ENCODE measurements at places on chromosomes 6 and 20. TPM values are rescaled to one million over a fixed set of nuclear protein-coding genes. Genes with fewer than 3 reads are reported as not detected.
A peak's percentile ranks its signal among the peaks of the same experiment; 100 is the strongest.

The GRM4 gene
- polyA plus RNA-seq: 0.03 TPM

The ZC3H12D gene
- 0.02 TPM for polyA plus RNA-seq

The HAO1 gene
- polyA plus RNA-seq: not detected

The GSTA3 gene
- polyA plus RNA-seq: not detected

The GPSM3 gene
- 19.1 TPM for polyA plus RNA-seq

The KIF3B gene
- polyA plus RNA-seq: 8.0 TPM

The SOX18 gene
- 0.04 TPM for polyA plus RNA-seq

The PBOV1 gene
- polyA plus RNA-seq: not detected

GRCh38 chr6:170480050-170480692 lies 72.9 kb downstream of the PSMB1 start:
- no peak for DNase-seq

GRCh38 chr20:5718896-5719595 lies 31.2 kb upstream of the SHLD1 start:
- no peak for DNase-seq

DNA sequence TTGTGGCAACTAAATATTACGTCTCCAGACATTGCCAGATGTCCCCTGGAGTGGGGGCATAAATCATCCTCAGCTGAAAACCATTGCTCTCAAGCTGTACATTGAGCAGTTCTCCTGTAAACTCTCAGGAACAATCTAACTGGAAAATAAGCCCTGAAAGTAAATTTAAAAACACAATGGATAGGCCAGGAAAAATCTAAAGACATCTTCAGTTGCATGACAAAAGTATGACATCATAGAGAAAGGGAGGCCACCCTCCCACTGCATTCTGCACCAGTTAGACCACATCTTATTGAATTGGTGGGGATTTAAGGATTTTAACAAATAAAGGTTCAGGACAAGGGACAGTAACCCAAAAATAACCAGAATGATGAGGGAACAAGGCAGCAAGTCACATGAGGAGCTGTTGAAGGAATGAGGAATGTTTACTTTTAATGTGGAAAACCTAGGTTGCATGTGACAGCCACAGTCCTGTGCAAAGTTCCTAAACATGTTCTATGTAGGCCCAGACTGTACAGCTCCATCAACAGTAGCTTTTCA lies 5.3 kb downstream of the PLA2G7 start:
- DNase-seq: no peak

GRCh38 chr6:161227004-161227960 lies 46.6 kb downstream of the AGPAT4 start:
- no peak for DNase-seq

GRCh38 chr6:3022765-3023662 lies 23.3 kb downstream of the NQO2 start:
- no peak for DNase-seq

- no peak for DNase-seq
Measured at GRCh38 chr6:85640821-85641220, 1.9 kb downstream of the SYNCRIP start.

- DNase-seq: no peak
Measured at GRCh38 chr6:130037207-130037811, 18.9 kb downstream of the L3MBTL3 start.

DNA sequence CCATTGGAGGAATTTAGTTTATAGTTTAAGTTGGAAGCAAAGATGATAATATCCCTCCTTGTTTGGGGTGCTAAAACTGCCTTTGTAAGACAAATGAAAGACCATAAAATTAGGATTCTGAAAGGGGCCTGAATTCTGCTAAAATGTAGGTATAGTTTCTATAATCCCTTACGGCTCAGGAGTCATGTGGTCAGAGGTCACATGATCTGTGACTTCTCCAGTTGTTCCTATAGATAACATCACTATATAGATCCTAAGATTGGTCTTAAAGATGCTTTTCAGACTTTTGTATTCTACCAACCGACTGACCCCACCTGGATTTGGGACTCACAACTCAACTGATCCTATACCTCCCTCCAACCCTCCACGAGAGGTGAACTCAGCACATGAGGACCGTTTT lies 36.6 kb downstream of the ZNF311 start:
- DNase-seq: no peak

- no peak for DNase-seq
Measured at GRCh38 chr6:34143196-34143883, 2.5 kb downstream of the GRM4 start.

GRCh38 chr6:53369876-53370515 lies 21.2 kb upstream of the ELOVL5 start:
- no peak for DNase-seq

DNA sequence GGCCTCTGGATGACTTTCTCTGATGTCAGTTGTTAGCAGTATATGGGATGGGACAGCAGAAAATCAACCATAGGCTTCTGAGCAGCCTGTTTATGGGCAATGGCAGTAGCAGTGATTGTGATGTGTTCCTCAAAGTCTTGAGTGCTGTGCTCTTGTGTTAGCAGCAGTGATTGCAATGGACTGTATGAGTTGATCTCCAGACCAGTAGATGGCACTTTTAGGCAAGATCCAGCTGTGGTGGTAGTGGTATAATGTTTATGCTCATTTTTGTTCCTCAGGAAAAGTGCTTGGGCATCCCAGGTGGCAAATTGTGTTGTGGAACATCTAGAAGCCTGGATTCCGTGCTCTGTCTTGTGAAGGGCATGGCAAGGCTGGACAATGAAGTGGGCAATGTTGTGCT lies 181.6 kb upstream of the SYNCRIP start:
- DNase-seq: no peak

DNA sequence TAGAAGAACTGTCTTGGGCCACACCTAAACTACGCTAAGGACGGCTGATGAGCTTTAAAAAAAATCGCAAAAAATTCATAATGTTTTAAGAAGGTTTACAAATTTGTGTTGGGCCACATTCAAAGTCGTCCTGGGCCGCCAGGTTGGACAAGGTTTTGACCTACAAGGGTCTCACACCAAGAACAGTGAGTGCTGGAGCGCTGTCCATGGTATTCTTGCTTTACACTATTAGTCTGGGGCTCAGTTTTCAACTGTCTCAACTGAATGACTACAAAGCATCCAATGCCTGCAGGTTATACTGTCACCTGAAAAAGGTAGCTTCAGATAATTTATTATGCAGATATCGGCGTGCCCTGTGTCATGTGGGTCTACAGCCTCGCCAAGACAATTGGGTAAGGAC lies 3.7 kb upstream of the FAXC start:
- no peak for DNase-seq

- DNase-seq: no peak
Measured at GRCh38 chr6:36128793-36129192, 1.5 kb upstream of the MAPK13 start.

DNA sequence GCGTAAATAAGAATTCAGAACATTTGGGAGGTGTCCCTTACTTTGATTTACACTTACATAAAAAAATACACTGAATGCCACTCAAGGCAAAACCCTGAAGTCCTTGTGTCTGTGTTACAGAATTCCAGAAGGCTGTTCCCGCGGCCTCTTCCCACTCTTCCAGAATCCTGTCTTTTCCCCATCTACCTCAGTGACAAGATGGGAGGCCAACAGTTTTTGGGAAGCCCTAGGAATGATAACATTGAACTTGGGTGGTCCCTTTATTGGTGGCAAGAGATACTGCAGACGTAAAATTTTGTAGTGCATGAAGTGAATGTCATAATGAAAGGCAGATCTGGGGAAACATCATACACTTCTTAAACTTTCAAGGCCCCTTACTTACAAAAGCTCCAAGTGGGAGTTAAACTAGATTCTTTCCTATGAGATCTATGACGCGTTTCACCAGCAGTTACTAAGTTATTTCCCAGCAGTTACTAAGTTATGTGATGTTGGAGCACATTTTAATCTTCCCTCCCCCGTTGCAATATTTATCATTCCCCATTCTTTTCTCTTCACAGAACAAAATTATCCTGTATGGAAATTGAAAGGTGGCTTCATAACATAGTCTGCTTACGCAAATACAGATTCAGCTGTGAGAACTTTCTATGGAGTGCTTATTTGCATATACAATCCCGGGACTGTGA lies 79.5 kb downstream of the BCAS1 start:
- DNase-seq: no peak

DNA sequence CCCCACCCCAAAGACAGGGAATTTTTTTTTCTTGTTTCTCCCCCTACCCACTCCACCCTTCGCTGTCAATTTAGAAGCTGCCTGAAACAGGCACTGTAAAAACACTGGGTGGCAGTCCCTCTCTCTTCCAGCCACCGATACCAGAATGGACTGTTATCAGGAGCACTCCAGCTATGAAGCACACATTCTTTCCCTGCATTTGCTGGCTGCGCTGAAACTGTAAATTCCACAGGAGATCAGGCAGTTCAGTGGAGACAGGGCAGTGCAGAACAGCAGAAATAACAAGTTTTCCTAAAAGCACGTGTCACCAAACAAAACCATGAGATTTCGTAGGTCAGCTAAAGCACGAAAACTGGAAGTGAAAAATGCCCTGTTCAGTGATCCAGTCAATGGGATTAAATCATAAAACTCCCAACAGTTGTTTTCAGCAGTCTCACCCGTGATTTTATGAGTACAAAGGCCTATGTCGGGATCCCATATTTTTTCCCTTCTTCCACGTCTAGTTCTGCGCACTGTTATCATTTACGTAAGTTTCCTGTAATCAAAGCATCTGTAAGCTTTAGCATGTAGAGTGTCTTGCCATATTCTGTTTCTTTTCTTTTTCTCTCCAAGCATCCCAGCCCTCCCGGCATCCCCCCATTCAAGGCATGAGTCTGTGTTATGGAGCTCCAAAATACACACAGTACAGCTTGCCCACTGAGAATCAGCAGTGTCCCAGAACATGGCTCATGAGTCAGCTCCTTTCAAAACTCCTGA lies 359.9 kb upstream of the EPHA7 start:
- DNase-seq: no peak

- DNase-seq: no peak
Measured at GRCh38 chr6:39844866-39845265, 52.7 kb downstream of the DAAM2 start.

DNA sequence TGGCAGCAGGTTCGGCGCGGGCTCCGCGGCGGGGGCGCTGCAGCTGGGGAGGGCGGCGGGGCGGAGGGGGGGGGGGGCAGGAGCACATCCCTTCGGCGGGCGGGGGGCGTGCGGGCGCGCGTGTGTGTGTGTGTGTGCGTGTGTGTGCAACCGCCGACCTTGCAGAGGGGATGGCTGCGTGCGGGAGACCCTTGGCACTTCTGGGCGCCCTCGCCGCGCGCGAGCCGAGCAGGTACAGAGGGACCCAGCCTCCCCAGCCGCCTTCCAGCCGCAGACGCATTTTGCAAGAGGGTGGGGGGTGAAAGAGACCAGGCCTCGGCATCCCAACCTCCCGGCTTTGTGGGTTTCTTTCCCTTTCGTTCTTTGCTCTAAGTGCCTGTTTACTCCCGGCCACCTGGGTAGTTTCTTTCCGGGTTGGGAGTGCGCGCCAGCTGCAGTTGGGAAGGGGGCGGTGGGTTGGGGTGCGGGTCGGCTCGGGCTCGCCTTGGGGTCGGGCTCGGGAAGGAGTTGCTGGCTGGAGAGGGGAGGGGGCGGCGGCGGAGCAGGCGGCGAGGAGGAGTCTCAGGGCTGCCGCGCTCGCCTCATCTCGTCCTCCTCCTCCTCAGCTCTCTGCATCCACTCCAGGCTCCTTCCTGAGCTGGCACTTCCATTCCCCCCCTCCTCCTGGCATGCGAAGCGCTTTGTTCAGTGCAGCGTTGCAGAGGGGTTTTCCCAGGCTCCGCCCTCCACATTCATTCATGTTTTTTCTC lies 620 bp downstream of the HIVEP1 start:
- DNase-seq: peak; percentile 86

DNA sequence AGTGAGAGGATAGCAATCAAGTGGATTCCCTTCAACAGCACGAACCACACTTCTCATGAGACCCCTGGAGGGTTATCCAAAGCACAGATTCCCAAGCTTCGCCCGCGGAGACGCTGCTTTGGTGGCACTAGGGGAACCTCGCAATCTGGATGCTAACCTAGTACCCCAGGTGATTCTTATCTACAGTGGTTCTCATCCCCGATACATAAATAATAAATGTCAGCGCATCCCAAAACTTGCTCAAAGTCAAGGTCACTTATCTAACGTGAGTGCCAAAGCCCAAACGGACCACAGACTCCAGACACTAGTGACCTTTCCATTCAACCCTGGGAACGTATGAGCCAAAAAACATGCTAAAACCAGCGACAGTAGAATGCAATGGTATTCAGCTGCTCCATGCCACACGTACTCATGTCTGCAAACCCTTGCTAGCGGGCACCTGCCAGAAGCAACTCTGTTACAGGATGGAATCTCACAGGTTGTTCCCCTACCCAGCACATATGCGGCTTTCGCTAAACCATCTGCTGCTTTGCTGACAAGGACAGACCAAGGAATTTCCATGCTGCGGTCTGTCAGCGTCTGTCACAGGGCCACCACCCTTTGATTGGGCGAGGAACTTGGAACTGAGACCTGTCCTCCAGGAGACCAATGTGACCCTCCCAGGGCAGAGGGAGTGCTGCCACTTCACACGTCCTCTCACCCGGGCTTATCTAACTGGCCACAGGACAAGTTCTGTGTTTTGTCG lies 16.8 kb downstream of the MYLK4 start:
- no peak for DNase-seq

GRCh38 chr6:165636402-165637048 lies 26.5 kb downstream of the PDE10A start:
- no peak for DNase-seq

DNA sequence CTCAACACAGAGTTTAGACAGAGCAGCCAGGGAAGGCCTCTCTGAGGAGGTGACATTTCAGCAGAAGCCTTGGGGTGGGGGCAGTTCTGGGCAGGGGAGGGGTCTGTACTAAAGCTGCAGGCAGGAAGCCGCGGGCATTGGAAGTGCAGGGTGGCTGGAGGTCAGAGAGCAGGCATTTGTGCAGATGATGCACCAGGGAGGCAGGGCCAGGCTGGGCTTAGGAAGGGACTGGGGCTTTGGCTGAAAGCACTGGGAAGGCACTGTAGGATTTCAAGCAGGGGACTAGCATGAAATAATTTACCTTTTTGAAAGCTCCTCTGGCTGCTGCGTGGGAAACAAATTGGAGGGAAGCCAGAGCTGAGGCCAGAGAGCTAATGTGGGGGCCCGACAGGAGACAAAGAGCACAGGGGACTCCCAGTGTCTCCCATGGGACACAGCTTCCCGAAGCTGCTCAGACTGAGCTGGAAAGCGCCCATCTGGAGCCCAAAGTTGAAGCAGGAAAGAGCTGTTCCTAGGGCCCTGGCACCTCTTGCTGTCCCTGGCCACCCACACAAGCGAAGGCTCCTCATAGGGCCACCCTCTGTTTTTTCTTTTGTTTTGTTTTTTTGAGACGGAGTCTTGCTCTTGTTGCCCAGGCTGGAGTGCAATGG lies 19.3 kb downstream of the ADA start:
- no peak for DNase-seq

- DNase-seq: no peak
Measured at GRCh38 chr6:137290601-137291261, 71.5 kb upstream of the IFNGR1 start.

Data from foreskin keratinocyte (primary cell).